ENCODE measurements at places on chromosomes 12 and 14.

- DNase-seq: no peak
Observed at GRCh38 chr14:81454572-81455218, 54.6 kb upstream of the STON2 start.

GRCh38 chr14:55713486-55713885 lies 133.5 kb downstream of the KTN1 start:
- no peak for DNase-seq

- no peak for DNase-seq
Observed at GRCh38 chr14:100658181-100658886, 68.4 kb upstream of the DLK1 start.

- DNase-seq: no peak
Observed at GRCh38 chr14:43765474-43765873, 741.6 kb downstream of the FSCB start.

DNA sequence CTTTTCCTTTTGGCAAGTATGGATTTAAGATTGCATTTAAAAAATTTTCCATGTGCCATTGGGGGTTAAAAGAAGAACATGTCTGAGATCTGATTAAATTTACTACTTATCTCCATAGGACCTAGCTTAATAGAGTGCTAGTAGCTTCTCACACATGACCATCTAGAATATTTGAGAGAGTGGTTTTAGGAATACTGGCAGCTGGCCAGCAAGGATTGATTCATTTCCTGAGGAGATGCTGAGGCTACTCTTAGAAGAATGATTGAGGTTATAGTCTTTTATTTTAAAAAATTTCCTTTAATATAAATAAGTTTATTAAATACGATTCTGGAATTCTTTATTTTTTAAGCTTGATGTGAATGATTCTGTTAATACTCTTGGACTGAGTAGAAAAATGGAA lies 56.2 kb downstream of the MIPOL1 start:
- DNase-seq: peak; percentile 22

GRCh38 chr14:60350366-60350720 lies 101.3 kb downstream of the PPM1A start:
- DNase-seq: no peak

GRCh38 chr14:58598804-58599525 lies 38.8 kb upstream of the DACT1 start:
- no peak for DNase-seq

- DNase-seq: no peak
Observed at GRCh38 chr12:2733493-2734355, 61.0 kb upstream of the FKBP4 start.

GRCh38 chr12:21613931-21614330 lies 9.3 kb upstream of the GYS2 start:
- peak; percentile 43 for DNase-seq

- no peak for DNase-seq
Observed at GRCh38 chr12:120914794-120915193, 10.6 kb upstream of the SPPL3 start.

GRCh38 chr12:56385873-56386272 lies 23.2 kb upstream of the APOF start:
- no peak for DNase-seq

GRCh38 chr12:44875417-44875953 lies 630 bp downstream of the NELL2 start:
- no peak for DNase-seq

- DNase-seq: no peak
Observed at GRCh38 chr14:87745507-87746118, 247.4 kb downstream of the GALC start.

GRCh38 chr14:77032844-77033621 lies 4.5 kb upstream of the IRF2BPL start:
- peak; percentile 100 for DNase-seq

- DNase-seq: no peak
Observed at GRCh38 chr14:61231810-61232209, 49.3 kb downstream of the TMEM30B start.

- DNase-seq: peak; percentile 52
Observed at GRCh38 chr12:24679126-24679525, 269.8 kb downstream of the BCAT1 start.

- no peak for DNase-seq
Observed at GRCh38 chr14:84107835-84108343, 1422.1 kb upstream of the FLRT2 start.

- DNase-seq: peak; percentile 5
Observed at GRCh38 chr14:29892327-29892726, 35.3 kb downstream of the PRKD1 start.

- peak; percentile 28 for DNase-seq
Observed at GRCh38 chr14:99792551-99793212, 531 bp upstream of the EML1 start.

- no peak for DNase-seq
Observed at GRCh38 chr12:96766232-96766631, 140.8 kb upstream of the NEDD1 start.

- no peak for DNase-seq
Observed at GRCh38 chr12:12796171-12796570, 10.7 kb downstream of the APOLD1 start.

- DNase-seq: no peak
Observed at GRCh38 chr12:12845794-12846243, 32.7 kb downstream of the DDX47 start.

DNA sequence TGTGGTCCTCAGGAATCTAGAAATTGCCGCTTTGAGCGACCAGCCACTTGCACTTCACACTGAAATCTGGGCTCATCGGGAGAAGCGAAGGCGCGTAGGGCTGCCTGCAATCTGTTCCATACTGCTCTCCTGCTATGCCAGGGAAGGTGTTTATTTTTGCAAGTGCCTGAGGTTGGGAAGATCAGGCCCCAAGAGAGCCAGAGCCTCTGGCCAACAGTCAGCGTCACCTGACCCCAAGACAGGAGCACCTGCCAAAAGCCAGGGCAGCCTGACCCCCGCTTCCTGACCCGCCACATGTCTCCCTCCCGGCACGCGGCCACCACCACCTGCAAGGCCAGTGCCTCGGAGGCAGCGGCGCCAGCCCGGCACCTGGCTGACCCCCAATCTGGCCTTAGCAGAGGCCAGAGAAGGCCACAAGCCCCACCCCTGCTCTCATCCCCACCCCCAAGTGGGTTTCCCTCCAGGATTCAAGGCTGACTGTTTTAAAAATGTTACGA lies 94.4 kb downstream of the CHGA start:
- no peak for DNase-seq

DNA sequence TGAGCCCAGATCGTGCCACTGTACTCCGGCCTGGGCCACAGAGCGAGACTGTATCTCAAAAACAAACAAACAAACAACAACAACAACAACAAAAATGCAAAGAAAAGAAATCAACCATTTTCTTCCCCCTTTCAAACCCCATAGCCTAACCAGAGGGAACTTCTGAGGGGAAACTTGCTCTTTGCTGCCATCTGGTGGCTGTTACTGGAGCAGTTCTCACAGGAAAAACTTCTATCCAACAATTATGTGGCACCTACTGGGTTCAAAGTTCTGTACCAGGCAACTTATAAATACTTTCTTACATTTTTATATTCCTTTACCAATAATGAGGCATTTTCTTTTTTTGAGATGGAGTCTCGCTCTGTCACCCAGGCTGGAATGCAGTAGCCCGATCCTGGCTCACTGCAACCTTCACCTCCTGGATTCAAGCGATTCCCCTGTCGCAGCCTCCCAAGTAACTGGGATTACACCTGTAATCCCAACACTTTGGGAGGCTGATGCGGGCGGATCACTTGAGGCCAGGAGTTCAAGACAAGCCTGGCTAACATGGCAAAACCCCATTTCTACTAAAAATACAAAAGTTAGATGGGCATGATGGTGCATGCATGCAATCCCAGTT lies 50.9 kb upstream of the BICDL1 start:
- DNase-seq: peak; percentile 23

- DNase-seq: no peak
Observed at GRCh38 chr14:72818998-72819397, 74.9 kb downstream of the DPF3 start.

GRCh38 chr14:91985521-91986255 lies 38.2 kb upstream of the FBLN5 start:
- DNase-seq: peak; percentile 54

DNA sequence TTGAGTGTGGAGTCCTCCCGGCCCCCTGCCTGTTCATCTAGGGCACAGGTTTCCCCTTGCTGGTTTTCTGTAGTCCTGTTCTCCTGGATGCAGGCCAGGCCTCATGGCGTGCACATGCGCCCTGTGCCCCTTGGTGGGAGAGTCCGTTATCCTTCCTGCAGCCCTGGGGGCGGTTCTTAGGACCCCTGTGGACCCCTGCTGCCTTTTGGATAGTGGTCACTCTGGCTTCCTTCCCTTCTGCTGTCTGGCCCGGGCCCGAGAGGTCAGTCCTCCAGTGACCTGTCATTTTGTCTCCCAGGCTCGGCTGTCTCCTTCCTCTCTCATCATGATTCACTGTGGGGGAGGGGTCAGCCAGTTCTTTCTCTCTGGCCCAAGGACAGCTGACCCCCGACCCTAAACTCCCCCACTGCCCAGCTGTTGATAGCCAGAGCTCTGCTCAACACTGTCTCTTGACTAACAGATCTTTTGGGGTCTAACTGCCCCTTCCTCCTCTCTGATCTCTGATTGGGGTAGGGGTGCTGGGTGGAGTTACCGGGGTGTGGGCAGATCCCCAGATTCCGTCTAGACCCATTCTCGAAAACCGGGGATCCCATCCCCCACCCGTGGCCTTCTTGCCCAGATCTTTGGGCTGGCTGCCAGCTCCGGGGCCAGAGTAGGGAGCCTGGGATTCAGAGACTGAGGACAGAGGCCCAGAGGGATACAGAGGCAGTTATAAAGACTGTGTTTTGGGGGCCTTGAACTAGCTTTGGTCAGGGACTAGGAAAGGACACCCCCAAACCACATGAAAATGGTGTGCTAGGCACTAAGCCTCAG lies 7.0 kb downstream of the CCND2 start:
- no peak for DNase-seq

DNA sequence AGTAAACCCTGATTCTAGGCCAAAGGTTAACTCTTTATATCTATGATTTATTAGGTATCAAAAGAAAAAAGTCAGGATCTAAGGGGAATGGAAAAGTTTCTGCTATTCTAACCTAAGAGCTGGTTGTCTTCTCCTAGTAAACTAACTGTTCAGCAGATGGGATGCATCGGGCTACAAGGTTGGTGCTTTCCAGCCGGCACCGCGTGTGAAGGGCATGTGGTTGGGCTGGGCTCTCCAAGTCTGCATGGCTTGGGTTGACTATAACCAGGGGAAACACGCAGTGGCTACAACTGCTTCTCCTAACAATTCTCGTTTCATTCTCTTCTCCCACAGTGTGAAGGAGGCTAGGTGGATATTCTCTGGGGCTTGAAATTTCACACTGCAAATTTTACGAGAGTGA lies 354.5 kb downstream of the APAF1 start:
- DNase-seq: no peak

DNA sequence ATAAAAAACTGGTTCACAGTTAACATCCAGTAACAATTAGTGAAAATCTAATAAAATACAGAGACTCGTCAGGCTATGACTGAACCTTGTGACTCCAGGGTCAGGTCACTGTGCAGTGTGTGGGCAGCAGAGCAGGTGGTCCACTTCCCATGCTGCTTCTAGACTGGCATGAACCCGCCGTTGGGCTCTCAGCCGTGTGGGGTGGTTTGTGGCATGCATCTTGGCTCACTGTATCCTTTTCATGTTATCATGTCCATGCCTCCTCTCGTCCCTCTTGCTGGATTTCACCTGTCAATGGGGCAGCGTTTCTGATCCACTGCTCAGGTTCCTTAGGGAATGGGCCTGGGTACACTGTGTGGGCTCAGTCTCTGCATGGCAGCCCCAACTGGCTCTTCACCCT lies 57.3 kb downstream of the EP400 start:
- no peak for DNase-seq

DNA sequence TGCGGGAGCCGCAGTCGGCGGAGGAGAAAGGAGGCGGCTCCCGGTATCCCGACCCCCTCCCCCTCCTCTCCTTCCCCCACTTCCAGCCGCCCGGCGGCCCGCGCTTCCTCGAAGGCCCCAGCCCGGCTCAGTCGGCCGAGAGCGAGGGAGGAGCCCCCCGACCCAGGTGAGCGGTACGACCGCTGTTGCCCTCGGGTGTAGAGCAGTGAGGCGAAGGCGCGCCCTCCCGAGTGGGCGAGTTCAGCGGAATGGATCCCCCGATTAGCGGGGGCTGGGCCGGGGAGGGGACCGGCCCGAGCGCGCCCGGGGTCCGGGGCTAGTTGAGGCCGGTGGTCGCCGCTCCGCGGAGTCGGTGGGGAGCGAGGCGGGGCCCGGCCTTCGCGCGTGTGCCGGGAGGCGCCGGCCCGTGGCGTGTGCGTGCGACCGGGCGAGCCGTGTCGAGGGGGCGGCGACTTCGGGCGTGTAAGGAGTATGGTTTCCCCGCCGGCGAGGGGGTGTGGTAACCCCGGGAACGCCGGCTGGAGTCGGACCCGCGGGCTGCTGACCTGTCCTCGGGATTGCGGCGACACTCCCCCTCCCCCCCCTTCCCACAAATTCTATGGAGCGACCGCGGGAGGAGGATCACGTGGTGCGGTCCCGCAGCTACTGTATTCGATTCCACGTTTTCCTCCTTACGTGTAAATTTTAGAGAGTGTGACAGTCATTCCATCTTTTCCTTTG lies 501 bp downstream of the RIMKLB start:
- peak; percentile 34 for DNase-seq

GRCh38 chr14:72213424-72213823 lies 281.2 kb downstream of the RGS6 start:
- DNase-seq: no peak

GRCh38 chr12:32115404-32116104 lies 8.9 kb downstream of the BICD1 start:
- peak; percentile 98 for DNase-seq

DNA sequence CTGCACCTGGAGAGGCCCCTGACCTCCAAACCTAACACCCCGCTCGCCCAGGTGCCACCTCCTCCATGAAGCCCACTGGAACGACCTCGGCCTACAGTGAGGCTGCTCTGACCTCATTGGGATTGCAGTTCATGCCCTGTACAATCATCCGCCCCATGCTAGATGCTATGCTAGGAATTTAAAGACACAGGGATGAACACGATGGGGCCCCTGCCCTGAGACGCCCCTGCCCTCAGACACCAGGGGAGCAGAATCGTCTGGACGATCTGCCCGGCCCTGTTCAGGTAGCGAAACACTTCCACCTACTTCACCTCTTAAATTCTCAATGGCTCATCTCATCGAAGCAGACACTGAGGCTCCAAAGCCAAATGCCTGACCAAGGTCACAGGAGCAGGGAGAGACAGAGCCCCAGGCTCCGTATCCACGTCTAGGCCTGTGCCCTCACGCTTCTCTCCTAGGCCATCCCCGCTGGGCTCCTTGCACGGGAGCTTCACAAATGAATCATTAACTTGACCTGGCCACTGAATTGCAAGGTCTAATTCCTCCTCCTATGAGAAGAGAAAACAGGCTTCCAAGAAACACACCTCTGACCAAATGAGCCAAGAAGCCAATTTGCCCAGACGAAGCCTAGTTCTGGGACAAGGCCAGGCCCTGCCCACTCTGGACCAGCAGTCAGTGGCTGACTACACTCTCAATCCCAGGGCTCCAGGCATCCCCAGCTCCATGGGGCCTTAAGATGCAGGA lies 35.2 kb downstream of the SCARB1 start:
- DNase-seq: no peak

DNA sequence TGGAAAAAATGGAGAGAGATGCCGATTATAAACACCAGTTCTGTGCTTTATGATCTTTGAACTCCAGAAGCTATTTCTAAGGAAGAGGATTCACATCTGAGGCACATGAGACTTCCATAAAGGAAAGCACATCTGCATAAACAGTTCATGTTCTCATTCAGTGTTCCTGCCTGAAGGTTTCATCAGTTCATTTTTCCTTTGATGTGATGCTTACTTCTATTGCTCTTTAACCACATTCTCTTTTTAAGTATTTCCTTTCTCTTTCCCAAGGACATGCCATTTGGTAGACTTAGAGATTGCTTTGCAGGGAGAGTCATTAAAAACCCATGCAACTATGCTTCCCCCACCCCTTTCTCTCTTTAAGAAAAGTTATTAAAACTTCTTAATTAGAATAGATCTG lies 387.0 kb upstream of the FLRT2 start:
- no peak for DNase-seq

Measured in fibroblast of gingiva (primary cell).